ENCODE measurements at places on chromosomes 16 and 17.
A peak's percentile ranks its signal among the peaks of the same experiment; 100 is the strongest.

GRCh38 chr17:286571-286970, 66.0 kb downstream of the RPH3AL start:
- DNase-seq, result no peak

DNA sequence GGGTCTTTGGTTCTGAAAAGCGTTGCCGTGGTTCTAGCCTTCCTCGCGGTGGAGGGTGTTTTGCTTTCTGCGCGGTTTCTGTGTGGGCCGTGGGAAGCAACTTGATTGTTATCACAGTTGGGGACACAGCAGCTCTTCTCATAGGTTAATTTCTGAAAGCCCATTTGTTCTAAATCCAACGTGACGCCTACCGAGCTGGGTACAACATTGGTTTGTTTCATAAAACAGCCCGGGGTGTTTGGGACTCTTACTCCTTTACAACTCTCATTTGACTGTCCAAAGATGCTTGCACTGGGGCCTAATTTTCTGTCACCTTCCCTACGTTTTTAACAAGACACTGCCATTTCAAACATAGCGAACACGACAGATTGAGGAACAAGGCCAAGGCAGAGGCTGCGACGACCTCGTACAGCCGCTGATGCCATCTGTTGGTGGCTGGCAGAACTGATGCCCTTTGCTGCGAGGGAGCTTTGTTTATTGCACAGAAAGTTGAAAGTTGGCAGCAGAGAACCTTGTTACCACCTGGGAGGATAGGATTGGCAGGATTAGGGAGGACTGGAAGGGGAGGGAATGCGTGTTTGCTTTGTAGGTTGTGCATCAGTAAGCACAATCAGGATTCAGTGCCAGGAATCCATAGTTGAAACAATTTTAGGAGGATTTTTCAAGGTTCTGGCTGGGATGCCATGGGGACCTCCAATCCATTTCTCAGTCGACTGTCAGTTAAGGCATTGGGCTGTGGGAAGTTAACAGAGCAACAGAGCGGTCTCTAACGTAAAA, 98.3 kb downstream of the PITPNC1 start:
- DNase-seq, result peak; percentile 90

GRCh38 chr17:45288825-45289224, 26.9 kb upstream of the SPATA32 start:
- DNase-seq, result no peak

DNA sequence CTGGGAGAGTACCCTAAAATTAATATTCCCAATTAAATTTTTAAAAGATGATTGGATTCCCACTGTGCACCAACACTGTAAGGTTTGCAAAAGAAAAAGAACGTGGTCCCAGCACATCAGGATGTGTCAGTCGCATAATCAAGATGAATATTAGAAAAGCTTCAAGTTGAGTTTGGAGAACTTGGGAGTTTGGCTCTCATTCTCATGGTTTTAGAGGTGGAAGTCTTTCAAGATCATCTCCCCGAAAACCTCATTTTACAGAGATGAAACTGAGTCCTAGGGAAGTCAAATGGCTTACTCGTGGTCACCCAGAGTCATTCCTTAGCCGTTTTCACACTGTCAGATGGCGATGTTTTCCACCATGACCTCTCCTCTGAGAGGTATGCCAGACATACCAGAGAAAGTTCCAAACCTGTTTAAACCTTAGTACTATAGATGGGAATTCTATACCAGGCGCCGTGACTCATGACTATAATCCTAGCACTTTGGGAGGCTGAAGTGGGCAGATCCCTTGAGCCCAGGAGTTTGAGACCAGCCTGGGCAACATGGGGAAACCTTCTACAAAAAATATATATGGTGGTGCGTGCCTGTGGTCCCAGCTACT, 1.2 kb downstream of the SEC14L1 start:
- DNase-seq, result no peak

- peak; percentile 88 for DNase-seq
Measured at GRCh38 chr17:78381601-78382232, 3.3 kb downstream of the PGS1 start.

DNA sequence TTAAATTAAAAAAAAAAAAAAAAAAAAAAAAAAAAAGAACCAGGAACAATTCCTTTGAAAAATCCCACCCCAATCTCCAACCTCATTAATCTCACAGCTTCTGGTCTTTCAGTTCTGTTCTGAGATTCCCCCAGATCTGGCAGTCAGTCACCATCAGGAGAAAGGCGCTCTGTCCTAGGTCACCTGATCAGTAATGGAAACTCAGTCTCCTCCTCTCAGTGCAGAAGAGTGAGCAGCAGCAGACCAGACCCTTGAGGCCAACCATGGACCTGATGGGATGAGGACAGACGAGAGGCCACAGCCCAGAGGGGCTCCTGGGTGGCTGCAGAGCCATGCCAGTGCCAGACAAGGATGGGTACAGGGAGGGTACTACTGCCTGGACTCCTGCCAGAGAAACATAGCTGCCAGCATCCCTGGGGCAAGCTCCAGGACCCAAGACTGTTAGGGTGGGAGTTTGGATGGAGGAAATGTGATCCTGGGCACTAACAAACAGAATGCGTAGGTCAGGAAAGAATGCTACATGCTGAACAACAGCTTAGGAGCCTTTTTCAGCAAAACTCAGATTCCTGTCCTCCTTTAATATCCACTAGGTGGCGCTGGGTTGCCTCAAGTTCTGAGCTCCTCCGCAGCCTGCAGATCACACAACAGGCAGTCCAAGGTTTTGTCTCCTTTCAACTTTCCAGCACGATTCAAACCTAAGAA, 28.7 kb downstream of the MPG start:
- DNase-seq, result peak; percentile 74

- no peak for DNase-seq
Measured at GRCh38 chr16:62967163-62967562, 930.9 kb upstream of the CDH8 start.

GRCh38 chr16:87328846-87329245, 11.7 kb upstream of the C16orf95 start:
- no peak for DNase-seq

- DNase-seq, result peak; percentile 97
Measured at GRCh38 chr17:4554997-4555799, at the start of gene MYBBP1A. Gene MYBBP1A, minus strand, starts transcription at chr17:4555384. Its CDS starts 60 bp downstream, at chr17:4555324.

- DNase-seq, result no peak
Measured at GRCh38 chr16:19162085-19162484, 6.0 kb upstream of the SYT17 start.

GRCh38 chr17:77025781-77026180, 115.0 kb upstream of the SEC14L1 start:
- no peak for DNase-seq

GRCh38 chr17:16313139-16314090, 39.9 kb downstream of the CENPV start:
- DNase-seq, result no peak

GRCh38 chr16:55263271-55264250, 60.4 kb upstream of the IRX6 start:
- DNase-seq, result no peak

GRCh38 chr16:12295395-12295794, 318.9 kb downstream of the SNX29 start:
- no peak for DNase-seq

DNA sequence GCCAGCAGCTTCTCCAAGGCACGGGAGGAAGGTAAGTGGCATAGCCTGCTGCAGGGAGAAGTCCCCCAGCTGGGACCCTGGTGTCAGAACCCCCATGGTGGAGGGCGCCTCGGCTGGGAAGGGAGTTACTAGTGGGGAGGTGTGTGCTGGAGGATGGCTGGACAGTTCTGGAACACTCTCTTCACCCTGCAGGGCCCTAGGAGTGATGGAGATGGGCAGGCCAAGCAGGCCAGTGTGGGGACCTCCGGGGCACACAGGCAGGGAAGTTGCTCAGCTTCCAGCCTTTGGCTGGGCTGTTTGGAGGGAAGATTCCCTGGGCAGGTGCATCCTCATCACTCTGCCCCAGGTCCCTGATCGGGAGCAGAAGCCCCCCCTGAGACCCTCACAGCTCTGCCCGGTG, 696 bp downstream of the C17orf99 start:
- DNase-seq, result no peak

- DNase-seq, result peak; percentile 3
Measured at GRCh38 chr17:70137451-70138230, 31.7 kb upstream of the KCNJ2 start.

- no peak for DNase-seq
Measured at GRCh38 chr16:50800074-50800473, 58.2 kb downstream of the CYLD start.

DNA sequence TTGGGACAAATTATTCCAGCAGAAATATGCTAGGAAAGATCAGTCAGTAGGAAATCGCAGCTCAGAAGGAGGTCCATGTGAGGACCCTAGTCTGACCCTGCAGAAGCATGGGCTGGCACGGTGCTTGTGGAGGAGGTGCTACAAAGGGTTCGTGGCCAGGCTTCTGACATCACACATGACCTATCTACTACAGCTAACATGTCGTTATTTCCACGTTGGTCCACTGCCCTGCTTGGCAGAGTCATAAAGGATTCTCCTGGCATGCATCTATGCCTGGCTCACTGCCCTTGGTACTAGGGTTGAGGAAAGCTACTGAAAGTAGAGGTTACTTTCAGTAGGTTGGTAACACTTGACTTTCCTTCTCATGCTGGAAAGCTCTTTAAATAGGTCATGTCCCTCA, 118.1 kb upstream of the SHISA6 start:
- no peak for DNase-seq

- no peak for DNase-seq
Measured at GRCh38 chr16:4377573-4378154, 6.0 kb downstream of the VASN start.

GRCh38 chr16:3188925-3189825, 1.2 kb downstream of the OR1F1 start:
- DNase-seq, result no peak

DNA sequence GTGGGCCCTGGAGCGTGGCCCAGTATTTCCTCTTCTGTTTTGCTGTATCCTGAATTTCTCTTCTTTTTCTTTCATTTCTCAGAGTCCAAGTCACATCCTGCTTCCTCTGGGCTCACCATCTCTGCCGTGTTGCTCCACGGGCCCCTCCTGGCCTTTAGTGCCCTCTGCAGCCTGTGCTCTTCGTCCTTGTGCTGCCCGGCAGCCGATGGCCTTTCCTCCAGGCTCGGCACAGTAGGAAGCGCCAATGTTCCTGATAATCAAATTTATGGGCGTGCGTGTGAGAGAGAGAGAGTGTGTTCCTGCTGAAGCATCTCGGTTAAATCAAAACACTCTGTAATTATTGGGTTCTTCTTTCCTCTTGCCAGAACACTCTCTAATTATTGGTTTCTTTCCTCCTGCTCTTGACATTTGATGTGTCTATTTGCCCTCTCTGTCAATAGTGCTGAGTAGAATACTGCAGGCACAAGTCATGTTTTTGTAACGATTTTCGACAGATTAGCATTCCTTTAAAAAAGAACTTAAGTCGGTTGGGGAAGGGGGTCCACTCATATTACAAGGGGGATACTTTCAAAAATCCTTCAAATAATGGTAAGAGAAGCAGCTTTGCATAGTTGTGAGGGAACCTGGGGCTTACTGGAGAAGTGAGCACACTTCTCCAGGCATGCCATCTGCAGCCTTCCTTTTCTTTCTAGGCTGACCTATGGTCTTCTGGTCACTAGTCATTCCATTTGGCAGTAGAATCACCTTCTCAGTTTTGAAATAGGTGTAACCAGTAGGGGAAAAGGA, 126.6 kb downstream of the RPTOR start:
- DNase-seq, result no peak

DNA sequence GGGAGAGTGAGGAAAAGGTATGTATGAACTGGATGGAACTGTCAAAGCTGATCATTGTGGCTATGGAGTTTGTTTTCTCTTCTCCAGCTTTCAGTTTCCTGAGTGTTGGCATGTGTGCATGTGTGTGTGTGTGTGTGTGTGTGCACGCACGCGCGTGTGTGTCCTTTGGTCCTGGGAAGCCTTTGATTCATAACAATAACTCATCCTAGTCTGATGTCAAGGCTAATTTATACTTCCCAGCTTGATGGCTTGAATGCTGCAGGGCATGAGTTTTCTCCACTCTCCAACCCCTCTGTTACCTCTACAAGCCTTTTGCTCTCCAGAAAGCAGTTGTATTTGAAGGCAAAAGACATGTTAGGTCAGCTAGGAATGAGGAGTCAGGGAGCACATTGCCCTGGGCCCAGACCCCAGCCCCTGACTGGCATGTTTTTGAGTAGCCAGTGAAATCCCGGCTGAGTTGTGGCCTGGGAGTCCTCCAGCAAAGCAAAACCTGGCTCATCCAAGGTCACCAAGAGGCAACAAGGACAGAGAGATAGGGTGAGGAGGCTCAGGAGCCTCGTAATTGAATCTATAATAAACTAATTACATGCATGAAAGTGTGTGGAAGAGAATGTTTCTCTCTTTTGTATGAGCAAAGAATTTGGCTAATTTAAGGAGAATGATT, 8.9 kb upstream of the CDC42EP4 start:
- no peak for DNase-seq
